ENCODE measurements at places on chromosomes 3 and 15.

DNA sequence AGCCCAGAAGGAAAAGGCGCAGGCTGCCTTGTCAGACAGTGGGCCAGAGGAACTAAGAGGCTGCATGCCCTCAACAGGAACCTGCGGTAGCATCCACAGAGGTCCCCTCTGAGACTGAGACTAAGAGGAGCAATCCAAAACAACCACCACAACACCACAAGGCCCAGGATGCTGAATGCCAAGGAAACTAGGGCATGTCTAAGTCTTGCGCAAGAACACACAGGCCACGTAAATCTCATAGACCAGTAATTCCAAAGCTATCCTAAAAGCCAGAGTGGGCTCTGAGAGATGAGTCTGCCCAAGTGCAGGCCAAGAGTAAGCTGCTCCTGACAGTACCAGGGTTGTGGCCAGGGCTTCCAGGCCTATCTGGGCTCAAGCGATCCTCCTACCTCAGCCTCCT lies 12.9 kb downstream of the MON1A start:
- no peak for DNase-seq

- no peak for DNase-seq
These were observed 82.7 kb upstream of the SELENOK start for GRCh38 chr3:53974324-53974723.

DNA sequence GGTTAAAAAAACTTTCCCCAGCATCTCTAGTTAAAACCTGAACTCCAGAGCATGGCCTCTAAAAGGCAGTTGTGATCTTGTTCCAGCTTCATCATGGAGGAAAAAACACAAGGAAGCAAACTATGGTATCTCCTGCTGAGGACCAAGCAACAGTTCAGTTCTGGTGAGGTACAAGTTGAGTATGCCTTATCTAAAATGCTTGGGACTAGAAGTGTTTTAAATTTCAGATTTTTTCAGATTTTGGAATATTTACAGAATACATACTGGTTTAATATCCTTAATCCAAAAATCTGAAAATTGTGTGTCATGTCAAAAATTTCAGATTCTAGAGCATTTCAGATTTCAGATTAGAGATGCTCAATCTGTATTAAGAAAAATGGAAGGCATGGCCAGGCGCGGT lies 9.7 kb downstream of the DBR1 start:
- no peak for DNase-seq

DNA sequence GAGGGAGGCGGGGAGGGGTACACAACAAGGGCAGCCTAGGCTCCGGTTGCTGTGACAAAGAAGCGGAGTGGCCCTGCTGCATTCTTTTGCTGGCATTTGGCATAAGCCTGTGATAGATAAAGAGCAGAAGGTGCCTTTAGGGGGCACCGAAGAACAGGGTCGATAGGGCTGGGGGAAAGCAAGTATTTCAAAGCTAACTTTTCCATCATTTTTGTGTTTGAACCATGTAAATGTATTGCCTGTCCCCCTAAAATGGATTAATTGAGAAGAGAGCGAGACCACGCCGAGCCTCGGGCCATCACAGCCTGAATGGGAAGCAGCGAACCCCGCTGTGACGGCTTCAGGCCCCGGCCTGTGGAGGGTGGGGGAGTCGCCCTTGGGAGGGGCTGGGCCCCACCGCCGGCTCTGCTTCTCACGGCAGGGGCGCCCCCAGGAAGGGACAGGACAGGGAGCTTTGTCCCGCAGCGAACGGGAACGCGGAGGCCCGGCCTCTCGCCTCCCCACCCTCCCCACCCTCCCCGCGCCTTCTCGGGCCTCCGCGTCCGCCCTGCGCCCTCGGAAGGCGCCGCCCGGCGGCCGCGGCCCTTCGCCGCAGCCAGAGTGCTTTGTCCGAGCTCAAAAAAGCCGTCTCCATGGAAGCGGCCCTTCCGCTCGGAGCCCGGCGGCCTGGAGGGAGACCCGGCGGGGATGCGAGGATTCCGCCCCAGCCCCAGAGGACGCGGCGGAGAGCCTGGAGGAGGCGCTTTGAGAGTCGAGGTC lies 32.4 kb upstream of the ALDH1L1 start:
- no peak for DNase-seq

DNA sequence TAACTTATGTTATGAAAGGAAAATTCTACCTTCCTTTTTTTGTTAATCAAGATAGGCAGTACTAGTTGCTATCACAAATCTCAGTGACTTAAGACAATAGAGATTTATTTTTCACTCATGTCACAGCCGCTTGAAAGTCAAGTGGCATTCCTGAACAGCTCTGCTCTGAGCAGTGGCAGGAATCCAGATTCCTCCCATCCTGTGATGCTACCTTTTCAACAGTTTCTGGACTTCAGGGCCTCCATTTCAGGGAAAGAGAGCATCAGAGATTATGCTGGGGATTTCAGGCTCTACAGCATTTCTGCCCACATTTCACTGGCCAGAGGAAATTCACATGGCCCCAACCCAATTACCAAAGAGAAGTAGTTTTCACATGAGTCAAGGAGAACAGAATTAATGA lies 83.4 kb downstream of the IL1RAP start:
- no peak for DNase-seq

DNA sequence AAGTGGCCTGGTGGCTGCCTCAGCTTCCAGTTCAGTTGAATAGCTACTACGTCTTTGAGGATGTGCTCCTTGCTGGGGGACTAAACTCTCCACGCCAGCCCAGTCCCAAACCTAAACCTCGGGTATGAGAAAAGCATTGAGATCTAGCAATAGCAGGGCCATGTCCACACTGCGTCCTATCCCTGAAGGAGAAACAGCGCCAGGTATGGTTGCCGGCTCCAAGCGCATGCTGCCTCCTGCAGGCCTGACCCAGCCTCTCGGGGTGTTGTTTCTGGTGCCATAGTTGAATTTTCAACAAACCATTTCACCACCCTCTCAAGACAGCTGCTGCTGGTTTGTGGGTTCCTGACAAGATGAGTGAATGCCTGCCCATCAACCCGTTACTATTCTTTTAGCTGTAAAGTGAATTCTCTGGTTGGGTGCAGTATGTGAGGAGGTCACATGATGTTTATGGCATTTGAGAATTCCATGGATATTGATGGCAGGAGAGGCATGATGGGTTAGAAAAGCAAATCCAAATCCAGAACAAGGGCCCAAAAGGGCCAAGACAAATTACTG lies 13.0 kb upstream of the SLC28A1 start:
- no peak for DNase-seq

GRCh38 chr3:16801223-16801622 lies 83.5 kb upstream of the PLCL2 start:
- no peak for DNase-seq

DNA sequence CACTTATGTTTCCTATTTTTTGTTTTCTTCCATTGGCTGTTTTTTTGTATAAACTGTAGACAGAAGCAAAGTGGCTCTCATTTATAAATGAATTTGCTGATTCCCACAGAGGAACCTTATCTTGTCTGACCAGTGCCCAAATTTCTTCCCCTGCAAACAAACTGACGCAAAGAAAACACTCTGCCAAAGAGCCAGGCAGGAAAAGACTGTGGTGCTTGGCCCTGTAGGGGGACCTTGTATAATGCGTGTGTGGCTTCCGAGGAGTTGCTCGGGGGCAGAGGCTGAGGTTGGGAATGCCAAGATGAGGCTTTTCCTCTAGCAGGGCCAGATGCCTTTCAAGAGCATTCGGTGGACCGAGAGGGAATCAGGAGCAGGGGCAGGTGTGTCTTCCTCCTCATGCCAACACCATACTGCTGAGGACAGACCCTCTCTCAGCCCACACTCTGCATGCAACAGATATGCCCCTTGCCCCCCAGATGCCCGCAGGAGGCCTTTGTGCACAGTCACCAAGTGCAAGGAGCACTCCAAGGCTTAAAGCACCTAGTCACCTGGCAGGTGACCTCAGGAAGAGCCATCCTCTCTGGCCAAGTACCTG lies 104.3 kb upstream of the ABHD17C start:
- no peak for DNase-seq

- DNase-seq = no peak
These were observed 110.0 kb upstream of the PLSCR5 start for GRCh38 chr3:146715170-146715569.

DNA sequence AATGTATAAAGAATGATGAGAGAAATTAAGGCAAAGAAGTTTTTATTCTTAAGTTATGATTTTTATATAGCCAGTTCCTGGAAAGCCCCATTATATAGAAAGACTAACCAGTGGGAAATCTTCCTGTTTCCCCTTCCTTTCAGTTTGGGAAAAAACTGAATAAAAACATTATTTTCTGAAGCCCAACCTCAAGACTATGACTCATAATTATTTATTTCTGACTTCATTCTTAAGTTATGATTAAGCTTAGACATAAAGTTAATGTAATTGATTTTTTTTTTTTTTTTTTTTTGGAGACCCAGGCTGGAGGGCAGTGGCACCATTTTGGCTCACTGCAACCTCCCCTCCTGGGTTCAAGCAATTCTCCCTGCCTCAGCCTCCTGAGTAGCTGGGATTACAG lies 55.8 kb downstream of the TRPC1 start:
- no peak for DNase-seq

GRCh38 chr15:88624156-88624970 lies 3.2 kb downstream of the AEN start:
- no peak for DNase-seq

- no peak for DNase-seq
These were observed 37.7 kb downstream of the MCCC1 start for GRCh38 chr3:183061391-183062172.

GRCh38 chr3:9208605-9209152 lies 40.8 kb downstream of the SRGAP3 start:
- DNase-seq = no peak

DNA sequence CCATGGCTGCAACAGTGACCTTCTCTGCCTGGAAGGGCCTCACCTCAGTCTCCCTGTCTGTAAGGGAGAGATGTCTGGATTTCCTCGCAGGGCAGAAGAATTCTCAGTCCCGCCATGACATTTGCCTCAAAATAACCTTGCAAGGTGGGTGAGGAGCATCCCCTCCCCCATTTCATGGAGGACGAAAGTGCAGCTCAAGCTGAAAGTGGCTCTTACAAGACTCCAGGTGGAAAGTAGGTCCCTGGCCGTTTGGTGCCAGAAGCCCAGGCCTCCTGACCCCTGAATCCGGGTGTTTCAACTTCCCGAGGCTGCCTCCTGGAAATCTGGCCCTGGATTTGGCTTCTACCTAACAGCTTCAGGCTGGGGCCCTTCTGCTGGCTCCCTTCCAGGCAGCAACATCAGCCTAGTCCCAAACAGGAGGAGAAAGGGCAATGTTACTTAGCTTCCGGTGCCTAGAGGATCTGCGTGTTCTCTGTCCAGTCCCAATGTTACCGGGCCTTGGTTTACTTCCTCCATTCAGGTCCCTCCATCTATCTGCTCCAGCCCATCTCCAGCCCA lies 769 bp upstream of the CSPG4 start:
- DNase-seq = no peak

DNA sequence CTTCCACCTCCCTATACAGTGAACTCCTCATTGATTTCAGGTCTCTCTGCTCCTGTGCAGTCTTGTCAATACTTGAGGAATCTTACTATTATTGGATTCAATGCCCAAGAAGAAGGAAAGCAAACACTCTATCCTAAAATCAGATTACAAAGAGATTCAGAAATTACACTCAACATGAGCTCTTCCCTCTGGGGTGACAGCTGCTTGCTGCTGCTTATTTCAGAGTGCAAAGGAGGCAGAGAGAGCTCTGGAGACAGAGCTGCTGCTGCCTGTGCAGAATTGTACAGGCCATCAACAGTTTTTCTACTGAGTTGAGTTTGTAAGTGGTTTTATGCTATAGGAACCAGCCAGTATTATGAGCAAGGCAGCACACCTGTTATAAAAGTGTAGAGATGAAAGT lies 7.1 kb downstream of the RYR3 start:
- DNase-seq = no peak

GRCh38 chr3:147945968-147946519 lies 536.9 kb downstream of the ZIC1 start:
- DNase-seq = no peak

- no peak for DNase-seq
These were observed 76.5 kb upstream of the SPRED1 start for GRCh38 chr15:38176155-38176554.

- DNase-seq = no peak
These were observed 218.8 kb downstream of the VPS13C start for GRCh38 chr15:61841466-61841865.

- DNase-seq = no peak
These were observed 13.3 kb downstream of the ZNF592 start for GRCh38 chr15:84761607-84762131.

DNA sequence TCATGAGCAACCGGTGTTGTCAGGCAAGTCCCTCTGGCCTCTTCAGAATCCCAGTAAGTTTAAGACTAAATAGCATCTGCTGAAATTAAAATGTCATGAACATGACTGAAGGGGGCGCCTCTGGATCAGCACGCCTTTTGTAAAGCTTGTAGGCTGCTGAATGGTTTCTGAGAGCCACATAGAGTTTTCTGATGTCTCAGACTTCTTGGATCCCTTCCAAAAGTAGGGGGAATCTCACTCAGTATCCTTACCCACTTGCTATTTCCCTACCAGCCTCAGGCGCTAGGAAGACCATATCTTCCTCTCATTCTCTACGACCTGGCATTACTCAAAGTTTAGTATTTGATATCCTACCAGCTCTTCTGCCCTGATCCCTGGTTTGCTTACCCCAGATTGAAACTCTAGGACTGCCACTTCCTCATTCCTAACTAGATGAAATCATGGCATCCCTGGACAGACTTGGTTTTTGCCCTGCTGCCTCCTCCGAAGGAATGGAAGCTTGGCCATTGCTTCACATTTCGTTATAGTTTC lies 62.7 kb upstream of the CD47 start:
- DNase-seq = peak; percentile 45

- no peak for DNase-seq
These were observed 118.3 kb upstream of the TRIM42 start for GRCh38 chr3:140559546-140559945.

DNA sequence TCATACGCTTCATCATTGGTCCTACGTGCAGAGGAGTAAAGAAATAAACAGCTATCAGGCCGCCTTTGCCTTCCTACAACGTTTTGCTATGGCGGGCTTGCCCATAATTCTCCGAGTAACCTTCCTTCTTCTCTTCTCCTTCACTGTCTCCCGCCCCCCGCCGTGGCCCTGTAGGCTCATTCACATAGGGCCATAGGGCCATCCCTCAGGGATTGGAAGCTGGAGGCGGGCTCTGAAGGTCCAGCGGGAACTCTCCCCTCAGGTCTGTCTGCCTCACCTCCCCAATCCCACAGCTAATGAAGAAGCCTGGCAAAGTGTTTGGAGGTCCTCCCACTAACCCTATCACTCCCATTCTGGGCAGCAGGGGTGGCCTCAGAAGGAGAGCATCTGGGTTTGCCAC lies 43.6 kb downstream of the SEMA5B start:
- no peak for DNase-seq

- no peak for DNase-seq
These were observed 851.9 kb upstream of the ALCAM start for GRCh38 chr3:104514776-104515175.

- DNase-seq = no peak
These were observed 67.9 kb downstream of the GADL1 start for GRCh38 chr3:30826531-30826942.

All from activated CD4-positive, alpha-beta T cell treated with anti-CD3 and anti-CD28 coated beads for 24 hours (primary cell).